Stimulated activated CD8-positive, alpha-beta memory T cell treated with anti-CD3 and anti-CD28 coated beads, Interleukin-4, amount 100 ng/mL, for 4 hours (primary cell): ENCODE measurements at places on chromosomes 1 and 21.

- no peak for DNase-seq
Measured at GRCh38 chr1:175158170-175158591, 34.4 kb downstream of the KIAA0040 start.

- no peak for DNase-seq
Measured at GRCh38 chr1:232319072-232319471, 310.9 kb downstream of the SIPA1L2 start.

- no peak for DNase-seq
Measured at GRCh38 chr1:197249324-197249723, 18.7 kb upstream of the CRB1 start.

GRCh38 chr1:91818713-91818975, 67.3 kb downstream of the TGFBR3 start:
- no peak for DNase-seq

DNA sequence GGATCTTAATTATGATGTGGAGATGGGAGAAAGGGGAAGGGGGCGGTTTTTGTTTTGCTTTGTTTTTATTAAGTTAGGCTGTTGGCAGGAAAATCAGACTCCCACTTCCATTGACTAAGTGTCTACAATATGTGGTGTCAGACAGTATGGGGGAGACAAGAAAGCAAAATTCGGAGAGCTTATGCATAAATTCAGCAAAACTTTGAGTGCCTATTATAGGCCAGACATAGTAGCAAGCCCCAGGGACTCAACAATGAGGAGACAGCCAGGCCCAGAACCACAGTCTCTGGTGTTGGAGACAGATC, 835 bp upstream of the TSPAN2 start:
- DNase-seq: no peak
